ENCODE measurements at places on chromosomes 5 and 9. TPM values are rescaled to one million over a fixed set of nuclear protein-coding genes. Genes with fewer than 3 reads are reported as not detected.

DNA sequence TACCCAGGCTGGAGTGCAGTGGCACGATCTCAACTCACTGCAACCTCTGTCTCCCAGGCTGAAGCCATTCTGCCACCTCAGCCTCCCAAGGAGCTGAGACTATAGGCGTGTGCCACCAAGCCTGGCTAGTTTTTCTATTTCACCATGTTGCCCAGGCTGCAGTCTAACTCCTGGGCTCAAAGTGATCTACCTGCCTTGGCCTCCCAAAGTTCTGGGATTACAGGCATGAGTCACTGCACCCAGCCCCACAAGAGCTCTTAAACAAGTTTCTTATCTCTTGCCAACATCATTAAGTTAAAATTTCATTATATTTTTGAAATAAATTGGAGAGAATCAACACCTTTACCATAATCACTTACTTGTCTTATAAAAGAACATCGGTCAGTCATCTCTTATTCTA, 280.3 kb downstream of the ARHGEF28 start:
- H3K27me3 ChIP-seq = no peaks in the 10 kb centered on the region
- peak; percentile 19 for DNase-seq
- no peak overlapping the region for H3K4me3 ChIP-seq
- H3K36me3 ChIP-seq = peaks cover 52% of the 10 kb centered on the region
- H3K4me1 ChIP-seq = peaks cover 6% of the 10 kb centered on the region

- H3K27me3 ChIP-seq = no peaks in the 10 kb centered on the region
- no peak overlapping the region for H3K4me3 ChIP-seq
- no peak for DNase-seq
- H3K36me3 ChIP-seq = peaks cover 5% of the 10 kb centered on the region
- H3K4me1 ChIP-seq = no peaks in the 10 kb centered on the region
Measured at GRCh38 chr5:157371655-157372471, 88.2 kb upstream of the NIPAL4 start.

GRCh38 chr5:38008198-38008597, 168.4 kb upstream of the GDNF start:
- no peaks in the 10 kb centered on the region for H3K27me3 ChIP-seq
- H3K4me3 ChIP-seq = no peak overlapping the region
- DNase-seq = no peak
- no peaks in the 10 kb centered on the region for H3K4me1 ChIP-seq

HRCT1 gene
- 4.4 TPM for total RNA-seq

ERAP2 gene
- 2.5 TPM for total RNA-seq

GRCh38 chr9:123364241-123364824, 8.3 kb downstream of the CRB2 start:
- no peaks in the 10 kb centered on the region for H3K27me3 ChIP-seq
- H3K36me3 ChIP-seq = no peaks in the 10 kb centered on the region
- no peak overlapping the region for H3K4me3 ChIP-seq

GRPEL2 gene
- 69.5 TPM for total RNA-seq

DNA sequence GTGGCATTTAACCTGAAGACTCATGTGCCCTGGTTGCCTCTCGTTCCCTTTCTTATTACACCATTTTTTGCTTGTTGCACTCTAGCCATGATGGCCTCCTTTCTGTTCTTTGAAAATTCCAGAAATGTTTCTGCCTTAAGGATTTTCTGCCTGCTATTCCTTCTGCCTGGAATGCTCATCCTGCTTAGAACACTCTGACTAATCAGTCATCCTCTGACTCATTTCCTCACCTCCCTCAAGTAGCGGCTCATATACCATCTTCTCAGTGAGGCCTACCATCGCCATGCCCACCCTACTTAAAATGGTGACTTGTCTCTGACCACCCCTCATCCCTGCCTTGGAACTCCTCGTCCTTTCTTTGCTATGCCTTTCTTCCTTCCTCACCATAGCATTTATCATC, 68.8 kb downstream of the KIF4B start:
- no peaks in the 10 kb centered on the region for H3K27me3 ChIP-seq
- no peak overlapping the region for H3K4me3 ChIP-seq
- peak overlapping the region; percentile 6 for H3K27ac ChIP-seq
- peak; percentile 75 for DNase-seq
- H3K36me3 ChIP-seq = no peaks in the 10 kb centered on the region
- H3K4me1 ChIP-seq = peaks cover 30% of the 10 kb centered on the region

GRCh38 chr5:127011961-127012644, 18.3 kb downstream of the MARCHF3 start:
- H3K27me3 ChIP-seq = no peaks in the 10 kb centered on the region
- no peak overlapping the region for H3K27ac ChIP-seq
- H3K4me3 ChIP-seq = no peak overlapping the region
- peaks cover 20% of the 10 kb centered on the region for H3K4me1 ChIP-seq
- H3K36me3 ChIP-seq = no peaks in the 10 kb centered on the region
- DNase-seq = no peak

GRCh38 chr5:132386644-132387286, 17.3 kb downstream of the SLC22A5 start:
- H3K4me3 ChIP-seq = no peak overlapping the region
- peaks cover 80% of the 10 kb centered on the region for H3K36me3 ChIP-seq
- peaks cover 53% of the 10 kb centered on the region for H3K4me1 ChIP-seq
- H3K27ac ChIP-seq = peak overlapping the region; percentile 13
- H3K27me3 ChIP-seq = no peaks in the 10 kb centered on the region

GRCh38 chr5:125085797-125086505, 339.5 kb upstream of the ZNF608 start:
- H3K4me1 ChIP-seq = peaks cover 16% of the 10 kb centered on the region
- H3K36me3 ChIP-seq = no peaks in the 10 kb centered on the region
- no peak overlapping the region for H3K4me3 ChIP-seq
- peak; percentile 17 for DNase-seq

- H3K27ac ChIP-seq = no peak overlapping the region
- H3K4me3 ChIP-seq = no peak overlapping the region
- no peaks in the 10 kb centered on the region for H3K4me1 ChIP-seq
- no peaks in the 10 kb centered on the region for H3K36me3 ChIP-seq
- no peak for DNase-seq
- no peaks in the 10 kb centered on the region for H3K27me3 ChIP-seq
Measured at GRCh38 chr5:80931411-80931810, 28.8 kb upstream of the RASGRF2 start.

GRCh38 chr9:97473717-97474116, 27.7 kb upstream of the TMOD1 start:
- no peak overlapping the region for H3K27ac ChIP-seq
- H3K4me3 ChIP-seq = no peak overlapping the region
- H3K36me3 ChIP-seq = peaks cover 17% of the 10 kb centered on the region
- no peaks in the 10 kb centered on the region for H3K4me1 ChIP-seq

HNRNPK gene
- total RNA-seq = 951 TPM

- H3K4me3 ChIP-seq = no peak overlapping the region
- peaks cover 28% of the 10 kb centered on the region for H3K4me1 ChIP-seq
- DNase-seq = no peak
- no peak overlapping the region for H3K27ac ChIP-seq
- H3K36me3 ChIP-seq = peaks cover 6% of the 10 kb centered on the region
- no peaks in the 10 kb centered on the region for H3K27me3 ChIP-seq
Measured at GRCh38 chr5:178274781-178275537, 42.4 kb upstream of the PHYKPL start.

IFNA13 gene
- not detected for total RNA-seq

DNA sequence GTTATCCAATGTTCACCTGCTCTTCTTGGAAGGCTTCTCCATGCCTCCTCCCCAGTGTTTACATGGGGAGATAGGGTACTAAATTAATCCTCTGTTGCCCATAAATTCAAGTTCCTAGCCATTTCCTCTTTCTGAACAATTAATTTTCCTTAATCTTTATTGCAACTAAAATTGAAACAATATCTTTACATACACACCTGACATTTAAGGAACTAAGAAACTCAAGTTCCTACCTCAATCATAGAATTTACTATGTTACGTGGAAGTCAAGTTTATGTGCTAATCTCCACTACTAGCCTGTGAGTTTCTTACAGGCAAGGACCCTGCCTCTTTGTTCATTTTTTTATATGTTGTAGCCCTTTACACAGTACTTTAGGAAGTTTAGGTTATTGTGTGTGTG, 10.1 kb upstream of the ADRB2 start:
- H3K27me3 ChIP-seq = no peaks in the 10 kb centered on the region
- H3K27ac ChIP-seq = no peak overlapping the region
- H3K36me3 ChIP-seq = no peaks in the 10 kb centered on the region
- no peak overlapping the region for H3K4me3 ChIP-seq

- H3K4me1 ChIP-seq = peaks cover 16% of the 10 kb centered on the region
- H3K36me3 ChIP-seq = peaks cover 40% of the 10 kb centered on the region
- no peak for DNase-seq
- H3K27me3 ChIP-seq = no peaks in the 10 kb centered on the region
- H3K4me3 ChIP-seq = no peak overlapping the region
Measured at GRCh38 chr5:14699807-14700400, 35.4 kb downstream of the OTULIN start.

DNA sequence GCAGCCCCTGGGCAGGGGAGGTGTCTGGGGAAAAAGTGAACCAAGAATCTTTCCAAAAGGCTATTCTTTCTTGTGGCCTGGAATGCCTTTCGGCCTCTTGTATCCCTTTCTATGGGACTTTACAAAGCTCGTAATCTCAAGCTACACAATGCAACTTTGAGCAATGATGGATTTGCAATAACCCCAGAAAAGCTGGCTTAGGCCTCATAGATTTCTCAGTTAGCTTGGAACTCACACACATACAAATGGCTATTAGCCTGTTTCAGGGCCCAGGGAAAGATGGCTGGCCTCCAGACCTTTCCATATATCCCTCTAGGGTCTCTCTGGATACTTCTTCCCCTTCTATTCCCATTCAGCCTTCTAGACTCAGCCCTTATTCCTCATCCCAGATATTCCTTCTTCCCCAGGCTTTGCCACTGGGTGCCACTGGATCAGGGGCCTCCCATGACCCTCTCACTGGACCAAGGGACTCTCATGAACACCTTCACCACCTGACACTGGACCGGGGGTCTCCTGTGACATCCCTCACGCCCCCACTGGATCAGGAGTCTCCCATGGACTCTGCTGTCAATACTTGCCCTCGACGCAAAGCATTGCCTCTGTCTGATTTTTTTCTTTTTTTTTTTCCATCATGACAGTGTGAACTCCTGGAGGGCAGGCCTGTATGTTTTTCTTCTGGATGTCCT, 59.5 kb downstream of the RAD23B start:
- no peak overlapping the region for H3K4me3 ChIP-seq
- DNase-seq = no peak
- H3K36me3 ChIP-seq = peaks cover 36% of the 10 kb centered on the region
- no peaks in the 10 kb centered on the region for H3K27me3 ChIP-seq
- H3K27ac ChIP-seq = no peak overlapping the region

ADGRD2 gene
- total RNA-seq = not detected

DOCK2 gene
- 0.42 TPM for total RNA-seq

- no peaks in the 10 kb centered on the region for H3K36me3 ChIP-seq
- H3K4me3 ChIP-seq = no peak overlapping the region
- H3K27me3 ChIP-seq = no peaks in the 10 kb centered on the region
- H3K27ac ChIP-seq = no peak overlapping the region
- DNase-seq = peak; percentile 41
Measured at GRCh38 chr5:165836046-165836445, 2330.6 kb downstream of the MAT2B start.

DNA sequence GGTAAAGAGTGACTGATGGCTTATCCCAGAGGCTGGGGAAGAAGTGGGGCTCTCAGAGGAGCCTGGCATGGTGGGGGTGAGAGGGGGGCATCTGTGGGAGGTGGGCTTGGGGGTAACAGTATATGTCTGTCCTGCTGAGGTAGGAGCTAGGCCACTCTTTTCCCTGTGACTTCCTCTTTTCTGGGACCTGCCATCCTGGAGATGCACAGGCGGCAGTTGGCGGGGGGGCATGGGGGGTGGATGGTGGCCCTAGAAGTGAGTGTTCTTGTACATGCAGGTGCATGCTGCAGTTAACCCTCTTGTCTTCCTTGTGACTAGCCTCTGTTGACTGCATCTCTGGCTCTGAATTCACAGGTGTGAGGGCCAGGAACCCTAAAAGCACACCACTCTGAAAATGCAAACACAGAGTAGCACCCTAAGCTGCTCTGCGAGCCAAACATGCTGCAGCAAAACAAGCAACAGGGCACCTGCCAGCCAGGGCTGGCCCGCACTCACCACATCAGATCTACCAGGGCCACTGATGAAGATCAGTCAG, 123.8 kb upstream of the SHB start:
- DNase-seq = no peak
- H3K27ac ChIP-seq = no peak overlapping the region
- H3K27me3 ChIP-seq = no peaks in the 10 kb centered on the region
- peaks cover 6% of the 10 kb centered on the region for H3K4me1 ChIP-seq
- no peaks in the 10 kb centered on the region for H3K36me3 ChIP-seq
- no peak overlapping the region for H3K4me3 ChIP-seq

BHMT2 gene
- not detected for total RNA-seq

- peaks cover 12% of the 10 kb centered on the region for H3K4me1 ChIP-seq
- H3K4me3 ChIP-seq = no peak overlapping the region
- DNase-seq = peak; percentile 76
- no peak overlapping the region for H3K27ac ChIP-seq
- H3K36me3 ChIP-seq = no peaks in the 10 kb centered on the region
- no peaks in the 10 kb centered on the region for H3K27me3 ChIP-seq
Measured at GRCh38 chr9:33852216-33852826, 35.4 kb downstream of the UBE2R2 start.

GRCh38 chr9:14434971-14435718, 121.2 kb upstream of the NFIB start:
- no peak for DNase-seq
- H3K36me3 ChIP-seq = peaks cover 6% of the 10 kb centered on the region
- no peaks in the 10 kb centered on the region for H3K27me3 ChIP-seq

- H3K27me3 ChIP-seq = peaks cover 66% of the 10 kb centered on the region
- no peak for DNase-seq
- no peak overlapping the region for H3K27ac ChIP-seq
- no peak overlapping the region for H3K4me3 ChIP-seq
- H3K36me3 ChIP-seq = no peaks in the 10 kb centered on the region
Measured at GRCh38 chr9:36985769-36986467, 48.1 kb downstream of the PAX5 start.

- peak; percentile 32 for DNase-seq
- H3K27me3 ChIP-seq = no peaks in the 10 kb centered on the region
- no peak overlapping the region for H3K4me3 ChIP-seq
- no peaks in the 10 kb centered on the region for H3K4me1 ChIP-seq
- no peak overlapping the region for H3K27ac ChIP-seq
- no peaks in the 10 kb centered on the region for H3K36me3 ChIP-seq
Measured at GRCh38 chr5:19795218-19795617, 192.8 kb downstream of the CDH18 start.

C6 gene
- not detected for total RNA-seq

DNA sequence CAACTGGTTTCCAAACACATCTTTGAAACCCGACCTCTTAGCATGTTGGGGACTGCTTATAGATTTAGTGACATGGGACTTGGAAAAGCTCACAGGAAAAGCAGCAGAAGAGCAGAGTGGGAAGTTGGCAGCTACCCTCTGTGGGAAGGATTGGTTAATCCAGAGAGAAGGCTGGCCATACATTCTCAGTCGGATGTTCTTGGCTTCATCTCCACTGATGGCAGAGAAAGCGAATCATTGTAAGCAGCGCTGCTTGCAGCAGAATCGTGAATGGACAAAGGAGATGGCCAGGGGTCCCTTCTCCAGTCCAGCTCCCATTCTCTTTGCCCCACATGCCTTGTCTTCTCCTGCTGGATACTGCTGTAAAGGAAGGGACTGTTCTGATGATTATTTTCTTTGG, 62.7 kb downstream of the MEGF10 start:
- H3K4me1 ChIP-seq = peaks cover 9% of the 10 kb centered on the region
- DNase-seq = no peak
- H3K36me3 ChIP-seq = no peaks in the 10 kb centered on the region

- H3K27me3 ChIP-seq = peaks cover 39% of the 10 kb centered on the region
- H3K27ac ChIP-seq = no peak overlapping the region
- H3K4me1 ChIP-seq = no peaks in the 10 kb centered on the region
Measured at GRCh38 chr5:6792911-6793471, 79.8 kb downstream of the TENT4A start.

All from MCF 10A (cell line).